OCI-M1 (cell line): ENCODE measurements at places on chromosomes 6 and 20.
A peak's percentile ranks its signal among the peaks of the same experiment; 100 is the strongest.

GRCh38 chr6:43883847-43884651 is 114.0 kb downstream of the VEGFA start:
- peak; percentile 69 for DNase-seq

- DNase-seq: peak; percentile 71
These were observed 109.3 kb upstream of the FAM83B start for GRCh38 chr6:54737247-54737646.

DNA sequence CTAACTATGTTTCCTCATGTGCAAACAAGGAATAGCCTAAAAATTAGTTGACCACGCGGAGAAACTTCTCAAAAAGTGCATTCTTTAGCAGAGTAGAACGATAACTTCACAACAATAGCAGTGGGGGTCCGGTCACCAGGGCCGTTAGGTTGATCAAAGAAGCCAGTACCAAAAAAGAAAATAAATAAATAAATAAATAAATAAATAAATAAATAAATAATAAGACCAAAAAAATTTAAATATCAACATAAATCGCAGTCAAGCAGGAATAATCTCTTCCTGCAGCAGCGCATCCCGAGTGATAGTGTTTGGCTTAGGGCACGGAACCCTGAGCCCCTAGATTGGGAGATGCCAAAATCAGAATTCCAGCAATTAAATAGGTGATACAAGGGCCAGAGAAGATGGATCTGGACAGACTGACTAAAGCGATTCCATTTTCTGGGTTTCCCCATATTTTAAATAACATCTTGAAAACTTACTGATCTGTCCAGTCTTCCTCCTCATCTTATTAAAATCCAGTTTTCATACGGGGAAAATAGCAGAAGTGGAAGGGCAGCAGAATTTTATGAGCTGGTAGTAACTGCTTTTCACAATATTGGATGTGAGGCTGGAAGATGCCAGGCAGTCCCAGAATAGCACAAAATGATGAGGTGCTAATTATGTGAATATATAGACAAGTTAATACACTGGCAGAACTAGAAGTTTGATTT is 4.4 kb upstream of the OLIG3 start:
- DNase-seq: no peak

DNA sequence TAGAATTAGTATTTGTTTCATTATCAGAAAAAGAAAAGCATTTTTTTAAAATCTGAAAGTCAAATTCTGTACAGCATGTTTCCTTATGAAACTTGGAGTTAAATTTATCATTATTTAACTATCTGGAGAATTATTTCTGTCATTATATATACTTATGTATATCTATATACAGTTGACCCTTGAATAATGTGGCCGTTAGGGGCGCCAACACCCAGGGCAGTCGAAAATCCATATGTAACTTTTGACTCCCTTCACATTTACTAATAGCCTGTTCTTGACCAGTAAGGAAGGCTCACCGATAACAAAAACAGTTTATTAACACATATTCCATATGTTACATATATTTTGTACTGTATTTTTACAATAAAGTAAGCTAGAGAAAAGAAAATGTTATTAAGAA is 341.2 kb downstream of the ADGRB3 start:
- DNase-seq: peak; percentile 62

DNA sequence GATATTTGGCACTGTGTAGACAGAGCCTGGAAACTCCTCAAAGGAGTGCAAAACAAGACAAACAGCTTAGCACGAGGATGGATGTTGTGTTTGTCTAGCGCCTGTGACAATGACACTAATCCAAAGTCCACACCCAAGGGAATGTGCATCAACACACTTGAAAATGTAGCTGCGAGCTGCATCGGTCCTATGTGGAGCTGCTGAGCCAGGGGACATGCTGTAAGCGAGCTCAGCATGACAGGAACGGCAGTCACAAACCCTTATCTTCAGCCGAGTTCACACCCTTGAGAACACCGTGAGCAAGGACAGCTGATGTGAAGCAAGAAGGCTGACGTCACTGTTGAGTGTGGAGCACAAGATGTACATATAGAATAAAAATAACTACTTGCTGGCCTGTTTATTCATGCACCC is 684.3 kb downstream of the QKI start:
- peak; percentile 17 for DNase-seq

DNA sequence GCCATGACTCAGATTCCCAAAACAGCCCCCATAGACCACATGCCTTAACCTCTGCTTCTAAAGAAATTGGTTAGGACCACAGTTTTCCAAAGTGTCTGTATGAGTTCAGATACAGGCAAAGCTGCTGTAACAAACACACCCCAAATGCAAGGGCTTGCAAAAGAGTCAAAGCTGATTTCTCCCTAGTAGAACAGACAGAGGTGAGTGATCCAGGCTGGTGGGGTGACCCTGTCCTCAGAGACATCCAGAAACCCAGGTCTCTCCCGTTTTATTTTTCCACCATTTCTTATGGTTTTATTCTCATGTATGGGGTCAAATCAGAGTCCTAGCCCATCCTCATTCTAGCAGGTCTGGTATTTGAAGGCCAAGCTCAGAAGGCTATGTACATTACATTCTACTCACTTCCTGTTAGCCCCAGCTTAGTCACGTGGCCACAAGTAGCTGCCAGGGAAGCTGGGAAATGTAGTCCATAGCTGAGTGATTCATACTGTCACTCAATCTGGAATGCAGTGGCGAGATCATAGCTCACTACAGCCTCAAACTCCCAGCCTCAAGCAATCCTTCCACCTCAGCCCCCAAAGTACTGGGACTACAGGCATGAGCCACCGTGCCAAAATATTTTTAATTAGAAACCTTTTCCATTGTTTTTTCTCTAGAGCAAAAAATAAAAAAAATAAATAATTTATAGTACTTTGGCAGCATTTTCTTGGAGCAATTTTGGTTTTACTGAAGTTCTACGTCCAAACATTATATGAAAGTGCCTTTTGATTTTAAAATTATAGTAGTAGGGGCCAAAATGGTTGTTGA is 175.2 kb downstream of the ZMYND8 start:
- peak; percentile 84 for DNase-seq

GRCh38 chr20:51931371-51931781 is 129.1 kb upstream of the SALL4 start:
- no peak for DNase-seq

- no peak for DNase-seq
These were observed 69.5 kb upstream of the AFDN start for GRCh38 chr6:167757249-167757648.

- DNase-seq: no peak
These were observed 859 bp upstream of the RAE1 start for GRCh38 chr20:57350081-57350710.

- no peak for DNase-seq
These were observed 291.0 kb upstream of the PLCB4 start for GRCh38 chr20:8777911-8778310.

DNA sequence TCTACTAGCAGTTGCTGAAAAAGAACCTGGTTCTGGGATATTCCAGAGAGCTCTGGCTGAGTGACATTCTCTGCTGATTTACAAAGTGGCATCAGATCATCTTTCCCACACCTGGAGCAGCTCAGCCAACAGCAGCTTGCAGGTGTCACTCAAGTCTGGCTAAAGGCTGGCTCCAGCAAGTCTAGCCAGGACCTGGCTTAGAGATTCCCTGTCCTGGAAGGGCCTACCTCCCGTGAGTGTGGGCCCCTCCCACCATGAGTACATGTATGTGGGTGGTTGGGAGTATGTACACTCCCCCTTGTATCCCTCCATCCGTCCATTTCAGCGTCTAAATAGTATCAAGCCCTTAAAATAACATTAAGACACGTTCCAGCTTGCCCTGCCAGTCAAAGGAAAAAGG is 539.3 kb upstream of the ID4 start:
- no peak for DNase-seq

- peak; percentile 50 for DNase-seq
These were observed 10.6 kb upstream of the SERINC3 start for GRCh38 chr20:44532259-44532980.

DNA sequence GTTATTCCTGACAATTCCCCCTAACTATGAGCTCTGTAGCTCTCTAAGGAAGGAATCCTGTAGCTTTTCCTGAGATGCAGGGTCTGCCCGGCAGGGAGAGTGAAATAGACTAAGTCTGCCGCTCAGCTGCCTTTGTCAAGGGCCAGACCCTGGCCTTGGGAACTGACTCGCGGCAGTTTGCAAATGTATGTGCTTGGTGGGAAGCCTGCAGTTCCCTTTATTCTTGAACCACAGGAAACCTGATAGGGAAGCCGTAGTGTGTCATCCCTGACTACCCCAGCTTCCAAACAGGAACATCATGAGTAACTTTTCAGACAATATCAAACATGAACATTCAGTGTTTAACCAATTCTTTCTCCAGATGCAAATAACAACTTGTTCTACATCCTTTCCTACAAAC is 78.7 kb upstream of the IFNGR1 start:
- no peak for DNase-seq

DNA sequence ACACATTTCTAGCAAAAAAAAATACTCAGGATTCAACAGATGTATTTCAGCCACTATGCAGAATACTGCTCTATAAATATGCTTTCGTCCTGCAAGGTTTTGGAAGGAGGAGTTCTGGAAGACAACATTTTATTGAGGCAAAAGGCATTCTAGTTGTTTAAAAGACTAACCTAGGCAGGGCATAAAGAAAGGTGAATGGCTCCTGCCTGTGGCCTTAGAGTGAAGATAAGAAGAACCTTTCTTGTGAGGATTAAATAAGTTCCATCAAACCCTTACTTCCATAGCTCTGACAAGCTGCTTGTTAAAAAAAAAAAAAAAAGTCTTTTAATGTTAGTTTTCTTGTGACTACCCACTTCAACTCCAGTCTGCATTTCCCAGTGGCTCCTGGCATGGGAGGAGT is 139.8 kb downstream of the ADGRB3 start:
- no peak for DNase-seq

DNA sequence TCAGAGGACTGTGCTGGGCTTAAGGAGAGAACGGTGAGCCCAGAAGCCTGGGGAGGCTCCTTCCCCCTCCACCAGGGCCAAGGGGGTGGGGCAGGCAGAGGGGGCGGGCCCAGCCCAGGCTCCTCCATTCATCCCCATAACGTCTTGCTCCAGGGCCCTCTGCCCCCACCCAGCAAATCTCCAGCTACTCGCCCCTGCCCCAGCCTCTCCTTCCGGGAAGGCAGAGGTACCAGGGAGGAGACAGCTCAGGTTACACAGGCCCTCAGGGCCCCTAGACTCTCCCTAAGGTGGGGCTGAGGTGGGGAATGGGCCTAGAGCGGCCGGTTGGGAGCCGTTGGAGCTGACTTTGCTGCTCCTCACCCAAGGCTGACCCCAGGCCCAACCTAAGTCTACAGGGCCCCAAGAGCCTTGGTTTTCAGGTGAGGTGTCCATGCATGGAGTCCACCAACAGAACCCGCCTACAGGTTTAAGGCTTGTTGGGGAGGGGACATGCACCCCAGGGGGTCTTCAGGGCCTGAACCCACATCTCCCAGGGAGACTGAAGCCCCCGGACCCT is 1.2 kb downstream of the LAMA5 start:
- DNase-seq: peak; percentile 34

- DNase-seq: no peak
These were observed 26.1 kb downstream of the ANGPT4 start for GRCh38 chr20:889932-890463.
